ENCODE measurements at places on chromosomes 11 and 22.

GRCh38 chr11:71179877-71180605 is 72.3 kb downstream of the SHANK2 start:
- no peak for DNase-seq

- no peak for DNase-seq
These were observed 14.9 kb downstream of the USP47 start for GRCh38 chr11:11856638-11857037.

- no peak for DNase-seq
These were observed 183.3 kb downstream of the BLID start for GRCh38 chr11:121932646-121933185.

DNA sequence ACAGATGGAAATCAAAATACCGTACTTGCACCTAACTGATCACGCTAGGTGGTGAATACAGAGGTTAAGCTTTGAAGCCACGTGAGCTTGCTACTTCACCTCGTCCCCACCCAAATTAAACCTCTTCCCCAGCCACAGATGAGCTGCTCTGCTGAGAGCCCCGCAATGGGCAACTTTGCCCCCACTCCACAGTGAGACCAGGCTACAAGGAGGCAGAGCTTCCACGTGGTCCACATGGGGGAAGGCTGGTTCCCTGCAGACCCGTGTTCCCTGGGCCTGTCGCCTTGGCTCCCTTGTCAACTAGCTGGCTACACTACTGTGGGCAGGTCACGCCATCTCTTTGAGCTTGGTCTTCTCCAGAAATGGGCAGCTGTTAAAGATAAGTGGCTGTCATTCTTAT is 10.9 kb downstream of the CD5 start:
- no peak for DNase-seq

GRCh38 chr11:116376054-116376453 is 396.7 kb downstream of the BUD13 start:
- no peak for DNase-seq

DNA sequence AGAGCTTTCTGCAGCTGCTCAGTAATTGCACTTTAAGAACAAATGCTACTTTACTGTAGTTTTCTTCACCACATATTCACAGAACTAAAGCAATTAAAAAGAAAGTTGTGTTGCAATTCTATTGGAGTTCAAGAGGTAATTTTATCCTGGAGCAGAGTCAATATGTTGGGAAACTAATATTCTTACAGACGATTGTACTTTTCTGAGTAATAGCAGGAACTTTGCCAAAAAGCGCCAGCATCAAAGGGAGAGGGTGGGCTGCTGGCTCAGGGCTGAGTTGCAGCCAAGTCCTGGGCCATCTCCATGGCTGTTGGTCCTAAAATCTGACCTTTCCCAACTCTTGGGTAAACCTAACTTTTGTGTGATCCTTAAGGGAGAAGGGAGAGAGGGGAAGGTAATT is 73.6 kb upstream of the MYO18B start:
- DNase-seq: no peak

- DNase-seq: no peak
These were observed 34.6 kb downstream of the A4GALT start for GRCh38 chr22:42685941-42686653.

DNA sequence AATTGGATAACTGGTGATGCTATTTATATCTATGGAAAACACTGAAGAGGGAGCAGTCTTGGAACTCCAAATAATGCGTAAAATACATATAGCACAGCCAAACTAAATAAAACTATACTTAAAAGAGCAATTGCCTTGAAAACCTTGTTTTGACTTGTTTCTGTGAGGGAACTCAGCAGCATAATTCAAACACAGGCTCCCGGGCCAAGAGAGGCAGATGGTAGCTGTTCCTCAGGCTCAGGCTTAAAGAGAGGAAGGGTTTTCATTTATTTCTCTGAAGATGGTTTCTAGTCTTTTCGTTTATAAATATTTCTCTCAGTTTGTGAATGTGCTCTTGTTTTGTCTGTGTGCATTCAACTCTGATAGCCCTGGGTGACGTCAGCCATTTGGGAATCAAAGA is 82.4 kb downstream of the FANCF start:
- no peak for DNase-seq

DNA sequence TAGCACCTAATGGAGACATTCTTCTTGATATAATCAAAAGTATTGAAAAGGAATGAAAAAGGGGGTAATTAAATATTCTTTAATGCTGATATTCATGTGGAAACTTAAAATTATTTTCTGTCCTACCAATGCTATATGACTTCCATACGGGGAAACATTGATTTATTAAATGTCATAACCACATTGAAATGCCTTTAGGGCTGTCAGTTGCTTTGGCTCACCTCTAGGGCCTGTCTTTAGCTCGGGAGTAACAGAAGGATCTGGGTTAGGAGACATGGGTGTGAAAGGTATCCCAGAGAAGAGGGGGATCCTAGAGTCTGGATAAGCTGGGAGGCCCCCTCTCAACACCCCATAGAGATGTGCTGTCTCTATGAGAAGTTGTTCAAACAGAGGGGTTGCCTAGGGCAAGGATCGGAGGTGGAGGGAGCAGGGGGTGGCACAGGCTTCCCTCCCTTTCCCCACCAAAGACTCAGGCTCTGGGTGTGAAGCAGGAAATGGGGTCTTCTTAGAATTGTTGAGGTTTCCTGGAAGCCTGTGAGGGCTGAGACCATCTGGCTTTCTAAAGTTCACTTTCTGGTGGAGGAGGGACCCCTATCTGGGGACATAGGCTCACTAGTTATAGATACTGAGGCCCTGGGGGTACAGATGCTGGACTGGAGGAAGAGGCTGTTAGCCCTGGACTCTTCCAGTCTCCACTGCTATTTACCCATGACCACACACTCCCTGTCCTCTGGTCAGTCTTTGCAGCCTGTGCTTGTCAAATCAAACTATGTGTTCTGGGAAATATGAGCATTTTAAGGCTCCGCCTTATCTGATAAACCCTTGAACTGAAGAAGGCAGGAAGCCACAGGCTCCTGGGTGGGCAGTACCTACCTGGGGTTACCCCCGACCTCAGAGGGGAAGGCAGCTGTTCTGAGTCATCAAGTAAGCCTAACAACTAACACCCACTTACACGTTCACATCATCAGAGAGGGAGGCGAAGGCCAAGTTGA is 55.8 kb upstream of the RRAS2 start:
- DNase-seq: no peak
